CD4-positive, alpha-beta memory T cell (primary cell): ENCODE measurements at places on chromosomes 3 and 15. TPM values are rescaled to one million over a fixed set of nuclear protein-coding genes. Genes with fewer than 3 reads are reported as not detected.

NCEH1 gene
- total RNA-seq: 5.1 TPM

GCSAM gene
- total RNA-seq: 40.9 TPM

MESP2 gene
- not detected for total RNA-seq

XXYLT1 gene
- 4.4 TPM for total RNA-seq

DNA sequence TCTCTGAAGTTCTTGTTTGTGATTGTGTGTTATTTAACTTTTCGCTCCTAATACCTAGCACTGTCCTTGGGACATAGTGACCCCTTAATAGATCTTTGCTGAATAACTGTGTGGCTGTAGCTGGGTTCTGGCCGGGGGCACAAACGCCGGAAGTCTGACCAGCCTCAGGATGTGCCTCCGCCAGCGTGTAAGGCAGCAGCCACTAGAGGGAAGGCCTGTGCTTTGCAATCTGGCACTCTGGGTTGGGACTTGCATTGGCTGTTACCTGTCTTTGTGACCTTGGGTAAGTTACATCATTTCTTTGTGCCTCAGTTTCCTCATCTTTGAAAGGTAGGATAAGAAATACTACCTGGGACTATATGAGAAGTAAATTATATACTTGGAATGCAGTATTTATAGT is 158.7 kb downstream of the GHSR start:
- no peaks in the 10 kb centered on the region for H3K27me3 ChIP-seq
- H3K4me3 ChIP-seq: no peak overlapping the region
- H3K27ac ChIP-seq: no peak overlapping the region
- no peaks in the 10 kb centered on the region for H3K36me3 ChIP-seq
- no peaks in the 10 kb centered on the region for H3K4me1 ChIP-seq

GRCh38 chr15:85757939-85758654 is 36.6 kb downstream of the KLHL25 start:
- peaks cover 2% of the 10 kb centered on the region for H3K4me1 ChIP-seq
- no peak overlapping the region for H3K4me3 ChIP-seq
- H3K36me3 ChIP-seq: no peaks in the 10 kb centered on the region
- no peak for DNase-seq
- no peak overlapping the region for H3K27ac ChIP-seq

DNA sequence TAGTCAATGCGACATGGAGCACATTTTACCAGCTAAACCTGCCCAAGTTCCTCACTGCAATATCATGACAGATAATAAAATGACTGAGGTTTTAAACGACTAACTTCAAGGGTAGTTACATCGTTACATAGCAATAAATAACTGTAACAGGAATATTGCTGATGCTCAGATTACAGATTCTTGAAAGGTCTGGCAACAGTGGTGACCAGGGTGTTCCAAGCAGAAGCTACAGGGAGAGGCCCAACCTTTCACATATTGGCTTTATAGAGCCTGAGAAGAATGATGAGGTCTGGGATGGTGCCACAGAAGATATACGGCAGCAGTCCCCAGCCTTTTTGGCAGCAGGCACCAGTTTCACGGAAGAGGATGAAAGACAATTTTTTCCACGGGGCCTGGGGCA is 51.1 kb upstream of the CSPG5 start:
- no peak for DNase-seq
- peaks cover 59% of the 10 kb centered on the region for H3K36me3 ChIP-seq
- no peak overlapping the region for H3K27ac ChIP-seq
- no peaks in the 10 kb centered on the region for H3K4me1 ChIP-seq

DNA sequence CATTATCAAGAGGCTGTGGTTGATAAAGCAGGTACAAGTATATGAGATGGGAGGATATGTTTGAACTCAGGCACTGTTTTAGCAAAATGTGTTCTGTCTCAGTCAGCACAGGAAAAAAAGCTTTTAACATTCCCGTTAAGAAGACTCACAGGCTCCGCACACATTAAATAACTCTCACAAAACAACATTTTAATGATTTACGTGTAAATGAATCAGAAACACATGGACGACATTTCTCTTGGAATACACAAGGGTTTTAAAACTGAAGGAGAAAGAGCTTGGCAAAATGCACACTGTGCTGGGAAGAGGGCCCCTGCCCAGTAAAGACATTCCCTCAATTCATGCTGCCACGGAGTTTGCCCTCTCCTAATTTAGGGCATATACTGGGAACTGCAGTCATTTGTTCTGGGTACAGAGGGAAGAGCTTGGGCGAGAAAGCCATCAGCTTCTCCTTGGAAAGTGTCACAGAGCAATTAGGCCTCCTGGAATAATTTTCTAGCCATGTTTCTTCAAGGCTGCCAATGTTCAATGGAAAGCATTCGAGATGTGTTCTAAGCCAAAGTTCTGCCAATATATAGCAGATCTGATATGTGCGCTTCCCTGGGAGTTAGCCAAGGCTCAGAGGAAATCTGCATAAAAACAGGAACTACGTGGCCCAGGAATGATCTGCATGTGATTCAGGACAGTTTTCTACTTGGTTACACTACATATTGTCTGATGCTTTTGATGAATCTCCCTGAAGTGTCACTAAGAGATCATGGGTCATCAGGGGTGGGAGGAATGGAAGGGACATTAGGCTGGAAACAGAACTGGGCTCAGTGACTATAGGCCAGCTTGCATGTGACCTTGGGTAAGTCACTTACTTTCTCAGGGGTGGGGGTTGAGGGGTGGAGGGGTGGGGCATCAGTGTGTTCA is 2.2 kb upstream of the MASP1 start:
- no peaks in the 10 kb centered on the region for H3K27me3 ChIP-seq
- no peak overlapping the region for H3K4me3 ChIP-seq
- H3K27ac ChIP-seq: no peak overlapping the region

- H3K4me3 ChIP-seq: no peak overlapping the region
- no peaks in the 10 kb centered on the region for H3K4me1 ChIP-seq
- no peak overlapping the region for H3K27ac ChIP-seq
Observed at GRCh38 chr15:79035814-79036213, 54.8 kb downstream of the RASGRF1 start.

DNA sequence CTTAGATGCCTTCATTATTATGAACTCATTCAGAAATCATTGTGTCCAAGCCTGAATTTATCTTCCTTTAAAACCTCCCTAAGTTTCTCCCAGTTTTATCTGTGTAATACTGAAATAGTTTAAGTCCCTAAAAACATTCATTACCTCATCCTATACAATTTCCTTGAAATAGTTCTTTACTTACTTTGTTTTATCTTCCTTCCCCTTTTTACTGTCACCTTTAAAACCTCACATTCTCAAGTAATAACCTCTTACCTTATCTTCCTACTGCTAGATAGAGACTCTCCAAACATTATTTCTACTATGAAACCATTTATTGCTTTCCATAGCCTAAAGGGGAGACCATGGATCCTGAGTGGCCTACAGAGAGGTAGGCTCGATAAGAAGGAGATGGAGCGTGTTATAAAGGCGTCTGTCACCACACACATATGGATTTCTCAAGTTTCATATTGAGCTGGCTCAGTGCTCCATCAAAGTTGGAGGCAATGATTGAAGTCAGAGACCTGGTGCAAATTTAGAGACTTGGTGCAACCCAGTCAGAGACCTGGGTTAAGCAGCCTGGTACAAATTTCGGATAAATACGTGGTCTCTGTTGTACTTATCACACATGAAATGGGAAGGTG is 140.4 kb downstream of the NFKBIZ start:
- H3K27me3 ChIP-seq: no peaks in the 10 kb centered on the region
- no peak for DNase-seq
- H3K36me3 ChIP-seq: no peaks in the 10 kb centered on the region
- no peak overlapping the region for H3K27ac ChIP-seq
- H3K4me1 ChIP-seq: peaks cover 11% of the 10 kb centered on the region

- H3K36me3 ChIP-seq: no peaks in the 10 kb centered on the region
- no peaks in the 10 kb centered on the region for H3K27me3 ChIP-seq
- no peak for DNase-seq
- H3K4me3 ChIP-seq: no peak overlapping the region
- no peak overlapping the region for H3K27ac ChIP-seq
Observed at GRCh38 chr3:169914321-169914720, 2.9 kb downstream of the SAMD7 start.

DNA sequence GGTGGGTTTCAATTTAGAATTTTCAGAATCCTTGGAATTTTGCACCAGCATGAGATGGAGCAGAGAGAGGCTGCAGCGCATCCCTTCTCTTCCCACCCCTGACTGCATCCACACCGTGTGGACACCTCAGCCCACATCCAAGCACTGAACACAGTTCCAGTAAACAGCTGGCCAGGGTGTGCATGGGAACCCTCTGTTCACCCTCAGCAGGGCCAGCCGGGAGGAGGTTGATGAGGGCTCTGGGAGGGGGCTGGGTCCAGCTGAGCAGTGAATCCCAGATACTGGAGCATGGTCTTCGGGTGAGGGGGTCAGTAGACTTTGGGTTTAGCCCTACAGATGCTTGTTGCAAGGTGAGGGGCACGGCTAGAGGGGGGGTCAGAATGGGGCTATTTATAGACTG is 85.8 kb downstream of the RPLP1 start:
- no peak for DNase-seq
- no peak overlapping the region for H3K4me3 ChIP-seq
- no peaks in the 10 kb centered on the region for H3K27me3 ChIP-seq
- H3K36me3 ChIP-seq: no peaks in the 10 kb centered on the region

DNA sequence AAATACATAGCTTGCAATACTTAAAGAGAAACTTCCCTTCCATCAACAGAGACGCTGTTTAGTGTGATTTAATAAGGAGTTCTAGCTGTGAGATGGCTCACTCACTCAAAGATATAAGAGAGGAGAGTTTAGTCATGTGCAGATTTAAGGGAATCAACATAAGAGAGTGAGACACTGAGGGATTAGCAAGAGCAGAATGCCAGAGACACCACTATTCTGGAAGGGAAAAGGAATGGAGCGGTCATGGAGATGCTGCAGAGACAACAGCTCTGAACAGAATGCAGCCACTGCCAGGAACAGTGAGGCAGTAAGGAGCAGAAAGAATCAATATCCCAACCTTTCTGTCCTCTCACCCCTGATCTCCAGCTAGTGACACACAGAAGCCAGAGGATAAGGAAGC is 248.8 kb downstream of the MBNL1 start:
- H3K4me1 ChIP-seq: no peaks in the 10 kb centered on the region
- no peaks in the 10 kb centered on the region for H3K27me3 ChIP-seq
- H3K36me3 ChIP-seq: no peaks in the 10 kb centered on the region
- DNase-seq: no peak
- no peak overlapping the region for H3K4me3 ChIP-seq

- DNase-seq: no peak
- H3K4me3 ChIP-seq: no peak overlapping the region
- no peaks in the 10 kb centered on the region for H3K36me3 ChIP-seq
- H3K27ac ChIP-seq: no peak overlapping the region
- H3K27me3 ChIP-seq: no peaks in the 10 kb centered on the region
Observed at GRCh38 chr15:81330366-81331090, 6.6 kb upstream of the STARD5 start.

- H3K27me3 ChIP-seq: no peaks in the 10 kb centered on the region
- no peaks in the 10 kb centered on the region for H3K4me1 ChIP-seq
- no peak overlapping the region for H3K4me3 ChIP-seq
- no peak overlapping the region for H3K27ac ChIP-seq
- no peaks in the 10 kb centered on the region for H3K36me3 ChIP-seq
Observed at GRCh38 chr15:72820278-72820677, 36.7 kb upstream of the ADPGK start.

DNA sequence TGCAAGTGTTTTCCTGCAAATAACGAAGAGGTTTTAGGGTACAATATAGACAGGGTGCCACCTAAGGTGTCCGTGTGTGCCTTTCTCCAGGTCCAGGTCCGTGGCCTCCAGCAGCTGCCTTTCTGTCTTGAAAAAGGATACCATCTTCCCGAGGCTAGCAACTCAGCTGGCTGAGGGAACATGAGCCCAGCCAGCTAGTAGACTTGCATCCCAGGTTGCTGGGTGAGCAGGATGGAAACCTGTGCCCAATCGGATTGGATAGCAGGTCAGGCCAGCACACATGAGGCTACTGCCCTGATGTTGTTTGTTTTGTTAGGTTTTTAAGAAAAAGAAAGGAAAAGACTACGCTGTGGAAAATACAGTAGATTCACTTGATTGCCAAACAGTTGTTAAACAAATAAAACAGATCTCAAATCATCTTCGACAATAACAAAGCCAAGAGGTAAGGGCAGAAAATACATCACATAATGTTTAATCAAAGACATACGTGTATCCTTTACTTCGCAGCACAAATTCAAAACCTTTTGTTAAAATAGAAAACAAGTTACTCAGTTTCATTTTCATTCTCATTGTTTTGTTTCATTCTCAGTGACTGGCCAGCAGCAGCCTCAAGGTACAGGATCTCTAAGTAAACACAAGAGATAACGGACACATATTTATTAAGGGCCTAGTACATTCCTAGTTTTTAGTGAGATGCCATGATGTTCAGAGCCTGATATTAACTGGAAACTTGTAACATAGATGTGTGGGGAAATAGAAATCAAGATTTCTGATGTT is 661.2 kb upstream of the NR2F2 start:
- no peaks in the 10 kb centered on the region for H3K36me3 ChIP-seq
- no peaks in the 10 kb centered on the region for H3K27me3 ChIP-seq
- no peak overlapping the region for H3K27ac ChIP-seq
- no peaks in the 10 kb centered on the region for H3K4me1 ChIP-seq

DNA sequence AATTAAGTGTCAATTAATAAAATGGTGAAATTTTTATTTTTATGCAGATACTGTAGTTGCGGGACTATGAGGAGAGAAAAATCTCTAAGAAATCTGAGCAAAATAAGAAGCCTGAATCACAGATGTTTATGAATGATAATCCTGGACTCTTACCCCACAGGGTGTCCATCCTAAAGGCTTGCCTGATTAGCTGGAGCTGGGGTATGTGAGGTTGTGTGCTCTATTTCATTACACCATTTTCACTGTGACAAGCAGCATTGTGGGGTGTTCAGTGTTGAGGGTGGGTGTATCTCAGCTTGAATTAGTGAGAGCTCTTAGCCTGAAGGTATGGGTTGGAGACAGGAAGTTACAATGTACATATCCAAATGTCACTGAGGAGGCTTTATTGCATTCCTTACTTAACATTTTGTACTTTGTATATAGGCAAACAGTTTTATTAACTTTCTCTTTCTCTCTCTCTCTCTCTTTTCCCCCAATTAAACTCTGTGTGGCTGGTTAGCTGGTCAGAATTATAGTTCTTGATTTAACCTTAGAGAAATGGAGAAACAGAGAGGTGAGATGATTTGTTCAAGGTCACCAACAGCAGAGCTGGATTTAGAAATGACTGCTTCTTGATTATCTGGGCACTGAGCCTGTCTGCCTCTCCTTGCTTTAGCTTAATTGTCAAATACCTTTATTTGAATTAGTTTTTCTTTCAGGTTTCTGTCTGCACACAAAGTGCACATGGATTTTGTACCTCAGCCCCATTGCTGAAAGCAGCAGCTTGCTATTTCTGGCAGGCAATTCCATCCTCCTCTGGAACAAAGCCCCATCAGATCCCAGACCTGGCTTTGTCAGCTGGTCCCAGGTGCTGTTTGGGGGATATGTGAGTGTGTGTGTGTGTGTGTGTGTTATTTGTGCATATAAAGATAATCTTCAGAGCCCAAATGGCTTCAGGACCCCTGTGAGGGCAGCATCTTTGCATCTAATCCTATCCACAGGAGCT is 35.8 kb downstream of the GJD2 start:
- no peak overlapping the region for H3K27ac ChIP-seq
- H3K36me3 ChIP-seq: no peaks in the 10 kb centered on the region
- DNase-seq: no peak
- no peak overlapping the region for H3K4me3 ChIP-seq
- peaks cover 4% of the 10 kb centered on the region for H3K27me3 ChIP-seq

GRCh38 chr3:184336547-184337398 is 627 bp upstream of the FAM131A start:
- no peak for DNase-seq
- peak overlapping the region; percentile 69 for H3K4me3 ChIP-seq
- peak overlapping the region; percentile 92 for H3K27ac ChIP-seq
